ENCODE measurements at places on chromosomes 4 and X.

DNA sequence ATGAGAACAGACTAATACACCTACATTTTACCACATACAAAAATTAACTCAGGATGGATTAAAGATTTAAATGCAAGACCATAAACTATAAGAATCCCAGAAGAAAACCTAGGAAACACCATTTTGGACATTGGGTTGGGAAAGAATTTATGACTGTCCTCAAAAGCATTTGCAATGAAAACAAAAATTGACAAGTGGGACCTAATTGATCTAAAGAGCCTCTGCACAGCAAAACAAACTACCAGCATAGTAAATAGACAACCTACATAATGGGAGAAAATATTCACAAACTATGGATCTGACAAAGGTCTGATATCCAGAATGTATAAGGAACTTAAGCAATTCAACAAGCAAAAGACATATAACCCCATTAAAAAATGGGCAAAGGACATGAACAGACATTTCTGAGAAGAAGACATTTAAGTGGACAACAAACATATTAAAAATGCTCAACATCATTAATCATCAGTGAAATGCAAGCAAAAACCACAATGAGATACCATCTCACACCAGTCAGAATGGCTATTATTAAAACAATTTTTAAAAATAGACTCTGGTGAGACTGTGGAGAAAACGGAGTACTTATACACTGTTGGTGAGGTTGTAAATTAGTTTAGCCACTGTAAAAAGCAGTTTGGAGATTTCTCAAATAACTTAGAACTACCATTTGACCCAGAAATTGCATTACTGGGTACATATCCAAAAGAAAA is 221.7 kb upstream of the DIPK2B start:
- DNase-seq, result no peak

DNA sequence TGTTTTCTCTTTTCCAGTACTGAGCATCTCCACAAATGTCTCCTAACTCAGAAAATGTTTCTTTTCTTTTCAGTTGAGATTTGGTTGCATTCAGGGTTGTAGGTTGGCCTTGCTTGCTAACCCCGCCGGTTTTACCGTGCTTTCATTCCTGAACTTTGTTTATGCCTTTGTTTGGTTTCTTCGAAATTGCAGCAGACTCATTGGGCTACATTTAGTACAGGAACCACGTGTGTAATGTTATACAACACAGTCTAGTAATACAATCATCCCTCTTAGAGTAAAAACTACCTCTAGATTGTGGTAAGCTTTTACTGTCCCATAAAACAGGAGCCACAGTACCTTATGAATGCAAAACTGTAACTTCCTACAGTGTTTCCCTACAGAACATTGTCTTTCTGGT is 57.9 kb downstream of the CCKAR start:
- DNase-seq, result no peak

- DNase-seq, result no peak
Measured at GRCh38 chr4:4656977-4657376, 115.1 kb upstream of the STX18 start.

DNA sequence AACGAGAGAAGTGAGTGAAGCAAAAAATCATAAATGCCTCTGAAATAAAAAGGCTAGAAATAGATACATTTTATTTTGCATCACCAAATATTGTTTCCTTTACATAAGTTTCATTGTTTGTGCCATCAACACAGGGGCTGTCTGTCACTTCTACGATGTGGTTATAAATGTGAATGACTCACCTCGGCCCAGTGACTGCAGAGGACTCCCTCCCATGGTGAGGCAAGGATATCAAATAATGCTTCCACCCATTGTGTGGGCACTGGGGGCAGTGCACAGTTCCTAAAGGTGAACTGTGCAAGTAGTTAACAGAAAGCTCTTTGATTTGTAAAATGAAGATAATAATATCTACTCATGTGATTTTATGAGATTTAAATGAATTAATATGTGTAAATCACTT is 230.3 kb upstream of the NEIL3 start:
- no peak for DNase-seq

DNA sequence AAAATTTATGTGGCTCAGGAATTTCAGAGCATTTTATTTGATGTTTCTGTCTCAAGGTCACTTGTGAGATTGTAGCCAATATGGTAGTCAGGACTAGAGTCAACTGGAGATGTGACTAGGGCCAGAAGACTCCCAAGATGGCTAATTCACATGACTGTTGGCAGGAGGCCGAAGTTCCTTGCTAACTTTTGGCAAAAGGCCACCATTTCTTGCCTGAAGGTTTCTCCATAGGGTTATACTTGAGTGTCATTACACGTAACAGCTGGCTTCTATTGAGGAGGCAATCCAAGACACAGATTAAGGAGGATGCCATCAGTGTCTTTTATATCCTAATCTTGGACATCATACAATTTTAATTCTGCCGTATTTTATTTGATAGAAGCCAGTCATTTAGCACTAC is 162.3 kb upstream of the MAOA start:
- DNase-seq, result no peak

GRCh38 chr4:145216535-145216934 is 36.1 kb upstream of the OTUD4 start:
- DNase-seq, result no peak

DNA sequence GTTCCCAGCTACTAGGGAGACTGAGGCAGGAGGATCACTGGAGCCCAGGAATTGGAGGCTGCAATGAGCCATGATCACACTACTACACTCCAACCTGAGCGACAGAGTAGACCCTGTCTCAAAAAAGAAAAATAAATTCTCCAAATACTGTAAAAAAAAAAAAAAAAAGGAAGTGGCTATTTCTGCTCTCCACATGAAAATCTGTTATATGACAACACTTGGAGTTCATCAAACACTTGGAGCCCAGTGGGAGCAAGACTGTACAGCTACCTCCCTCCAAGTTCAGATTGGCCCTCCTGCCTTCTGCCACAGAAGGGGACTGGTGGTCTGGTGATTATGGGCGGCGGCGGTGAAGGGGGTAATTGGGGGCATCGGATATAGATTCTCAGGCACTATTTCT is 9.0 kb upstream of the CLDN34 start:
- DNase-seq, result no peak

- DNase-seq, result no peak
Measured at GRCh38 chr4:154421618-154422017, 70.0 kb downstream of the DCHS2 start.

- DNase-seq, result no peak
Measured at GRCh38 chr4:23966725-23967124, 76.9 kb upstream of the PPARGC1A start.

GRCh38 chrX:9577555-9577954 is 112.7 kb downstream of the TBL1X start:
- DNase-seq, result no peak

DNA sequence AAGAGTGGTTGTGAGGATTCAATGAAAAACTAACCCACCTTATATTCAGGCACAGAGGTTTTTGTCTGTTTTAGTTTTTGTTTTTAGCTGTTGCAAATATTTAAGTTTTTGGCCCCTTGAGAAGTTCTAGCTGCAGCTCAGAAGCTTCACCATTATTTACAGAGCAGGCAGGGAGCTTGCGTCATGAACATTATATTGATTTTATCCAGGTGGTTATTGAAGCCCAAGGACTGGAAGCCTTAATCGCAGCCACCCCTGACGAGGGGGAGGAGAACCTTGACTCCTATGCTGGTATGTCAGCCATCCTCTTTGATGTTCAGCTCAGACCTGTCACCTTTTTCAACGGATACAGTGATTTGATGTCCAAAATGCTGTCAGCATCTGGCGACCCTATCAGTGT is 38.1 kb downstream of the MTTP start:
- DNase-seq, result no peak

- no peak for DNase-seq
Measured at GRCh38 chrX:10254739-10255138, 98.0 kb downstream of the CLCN4 start.

- DNase-seq, result no peak
Measured at GRCh38 chrX:21799767-21800166, 39.6 kb upstream of the MBTPS2 start.

GRCh38 chr4:23906839-23907238 is 17.0 kb upstream of the PPARGC1A start:
- no peak for DNase-seq
